Esophagus muscularis mucosa (tissue), 4 donors: ENCODE measurements at places on chromosomes 7 and 10.

DNA sequence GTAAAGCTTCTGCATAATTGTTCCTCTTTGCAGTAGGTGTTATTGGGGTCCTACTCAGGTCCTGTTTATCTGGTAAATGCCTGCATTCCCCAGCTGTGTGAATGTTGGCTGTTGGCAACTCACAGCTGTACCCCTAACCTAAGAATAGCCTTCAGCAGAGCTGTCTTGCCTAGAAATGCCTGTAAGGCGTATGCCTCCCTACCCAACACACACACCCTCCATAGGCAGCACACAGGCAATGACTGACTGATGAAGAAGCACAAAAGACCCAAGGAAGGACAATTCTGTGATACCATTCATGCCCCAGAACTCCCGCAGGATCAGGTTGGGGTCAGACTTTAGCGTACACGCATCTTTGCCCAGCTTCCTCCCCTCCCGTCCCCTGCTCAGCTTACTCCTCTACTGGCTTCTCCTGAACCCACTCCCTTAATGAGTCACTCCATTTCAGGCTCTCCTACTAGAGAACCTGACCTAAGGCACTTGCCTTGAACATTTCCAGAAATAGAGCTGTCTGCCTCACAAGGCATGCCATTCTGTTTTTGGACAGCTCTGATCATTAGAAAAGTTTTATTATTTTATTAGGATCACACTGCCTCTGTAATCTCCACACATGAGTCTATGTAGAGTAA, 99.2 kb upstream of the PIK3CG start:
- no peak for DNase-seq

GRCh38 chr7:48305661-48306060, 134.4 kb downstream of the ABCA13 start:
- DNase-seq, result no peak

DNA sequence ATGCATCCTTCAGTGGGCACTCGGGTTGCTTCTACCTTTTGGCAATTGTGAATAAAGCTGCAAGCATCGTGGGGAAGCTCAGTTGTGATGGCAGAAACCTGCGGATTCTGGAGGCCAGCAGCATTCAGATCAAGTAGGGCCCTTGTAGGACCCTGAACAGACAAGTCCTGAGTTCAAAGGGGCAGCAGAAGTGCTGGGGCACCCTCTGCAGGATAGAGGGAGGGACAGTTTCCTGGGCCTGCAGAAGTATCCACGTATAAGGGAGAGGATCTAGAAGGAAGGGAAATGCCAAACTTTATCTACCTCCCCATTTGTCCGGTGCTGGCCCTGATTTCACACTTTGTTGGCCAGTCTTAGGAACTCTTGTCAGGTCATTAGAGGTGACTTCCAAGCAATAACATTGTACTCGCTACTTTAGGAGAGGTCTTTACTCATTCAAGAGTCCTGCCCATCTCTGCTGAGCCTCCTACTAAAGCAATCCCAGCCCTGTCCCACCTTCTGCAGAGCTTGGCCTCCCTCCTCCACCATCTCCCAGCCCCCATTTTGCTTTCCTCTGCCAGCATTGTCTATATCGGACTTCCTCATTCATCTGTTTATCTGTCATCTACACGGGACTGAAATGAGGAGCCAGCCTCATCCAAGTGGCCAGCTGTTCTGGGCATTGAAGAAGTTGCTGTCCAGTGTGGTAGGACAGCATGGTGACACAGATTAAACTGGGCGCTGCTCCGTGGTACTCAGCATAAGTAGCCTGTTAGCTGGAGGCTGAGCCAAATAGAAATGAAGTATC, 26.6 kb upstream of the R3HCC1L start:
- peak; percentile 75 for DNase-seq

GRCh38 chr10:58775960-58776567, 263.4 kb downstream of the BICC1 start:
- DNase-seq, result no peak

- no peak for DNase-seq
Observed at GRCh38 chr10:30154561-30154960, 95.2 kb upstream of the JCAD start.

GRCh38 chr10:44087403-44087802, 297.5 kb downstream of the CXCL12 start:
- no peak for DNase-seq

DNA sequence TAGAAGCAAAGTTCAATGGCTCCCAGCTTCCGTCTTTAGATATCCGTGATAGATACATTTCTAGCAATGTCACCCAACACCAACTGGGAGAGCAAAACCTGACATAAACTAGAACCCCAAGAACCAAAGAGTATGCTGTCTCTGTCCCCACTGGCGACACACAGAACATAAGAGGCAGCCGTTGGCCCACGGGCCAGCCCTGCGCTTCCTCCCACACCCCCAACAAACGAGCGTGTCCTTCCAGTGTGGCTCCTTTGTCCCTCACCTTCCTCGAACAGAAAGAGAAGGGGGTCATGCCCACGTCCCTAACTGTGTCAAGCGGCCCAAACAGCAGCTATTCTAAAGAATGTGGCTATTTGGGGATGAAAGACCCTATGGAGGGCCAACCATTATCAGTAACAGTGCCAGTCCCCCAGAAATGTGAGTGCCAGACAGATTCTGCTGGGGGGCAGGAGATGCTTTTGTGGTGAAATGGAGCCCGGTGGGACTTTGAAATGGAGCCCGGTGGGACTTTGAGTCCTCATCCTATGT, 171.9 kb downstream of the USP6NL start:
- DNase-seq, result no peak

GRCh38 chr7:156139633-156140032, 327.4 kb upstream of the SHH start:
- no peak for DNase-seq

- no peak for DNase-seq
Observed at GRCh38 chr7:26865094-26865388, 651 bp upstream of the SKAP2 start.
